ENCODE measurements at places on chromosomes 16 and 17.

- no peak for DNase-seq
Observed at GRCh38 chr17:63455417-63455816, 9.3 kb upstream of the CYB561 start.

GRCh38 chr17:44267818-44268490 lies at the start of gene SLC4A1:
Gene SLC4A1, minus strand, starts transcription at chr17:44268135. Its CDS starts 5,269 bp downstream, at chr17:44262866.
- DNase-seq, result no peak

GRCh38 chr17:2048805-2049204 lies 6.1 kb upstream of the HIC1 start:
- DNase-seq, result no peak

GRCh38 chr17:82487910-82488309 lies 29.4 kb downstream of the NARF start:
- no peak for DNase-seq

DNA sequence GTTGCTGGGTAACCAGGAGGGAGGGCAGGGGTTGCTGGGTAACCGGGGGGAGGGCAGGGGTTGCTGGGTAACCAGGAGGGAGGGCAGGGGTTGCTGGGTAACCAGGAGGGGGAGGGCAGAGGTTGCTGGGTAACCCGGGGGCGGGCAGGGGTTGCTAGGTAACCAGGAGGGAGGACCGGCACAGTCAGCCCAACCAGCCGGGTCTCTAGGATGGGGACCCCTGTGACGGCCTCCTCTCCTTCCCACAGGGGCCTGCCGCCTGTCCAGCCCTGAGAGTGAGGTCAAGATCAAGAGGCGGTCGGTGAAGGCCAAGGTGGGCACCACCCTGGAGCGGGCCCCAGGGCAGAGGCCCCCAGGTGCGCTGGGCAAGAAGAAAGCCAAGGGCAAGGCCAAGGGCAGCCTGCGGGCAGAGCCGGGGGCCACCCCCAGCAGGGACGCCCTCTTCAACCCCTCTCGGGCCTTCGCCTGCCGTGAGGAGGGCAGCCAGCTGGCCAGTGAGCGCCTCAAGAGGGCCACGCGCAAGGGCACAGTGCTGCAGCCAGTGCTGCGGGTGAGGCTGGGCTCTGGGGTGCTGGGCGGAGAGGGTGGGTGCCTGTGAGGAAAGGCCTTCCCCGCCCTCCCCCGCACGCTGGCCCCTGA lies 54.6 kb downstream of the ACTG1 start:
- DNase-seq, result no peak

DNA sequence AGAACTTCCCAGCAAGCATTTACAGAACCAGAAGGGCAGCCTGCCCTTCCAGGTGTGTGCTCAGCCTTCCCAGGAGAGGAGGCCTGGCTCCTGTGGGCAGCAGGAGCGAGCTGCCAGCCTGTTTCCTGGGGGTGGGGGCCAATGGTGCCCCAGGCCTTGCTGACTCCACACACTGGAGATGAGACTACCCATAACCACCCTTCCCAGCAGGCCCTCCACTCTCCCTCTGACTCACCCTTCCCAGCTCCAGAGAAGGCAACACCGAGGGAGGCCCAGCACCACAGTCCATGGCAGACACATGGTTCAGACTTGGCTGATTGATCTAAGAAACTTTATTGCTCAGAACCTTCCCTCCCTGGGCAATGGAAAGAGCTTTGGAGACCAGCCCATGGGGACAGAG lies 1.8 kb upstream of the PRSS53 start:
- no peak for DNase-seq

DNA sequence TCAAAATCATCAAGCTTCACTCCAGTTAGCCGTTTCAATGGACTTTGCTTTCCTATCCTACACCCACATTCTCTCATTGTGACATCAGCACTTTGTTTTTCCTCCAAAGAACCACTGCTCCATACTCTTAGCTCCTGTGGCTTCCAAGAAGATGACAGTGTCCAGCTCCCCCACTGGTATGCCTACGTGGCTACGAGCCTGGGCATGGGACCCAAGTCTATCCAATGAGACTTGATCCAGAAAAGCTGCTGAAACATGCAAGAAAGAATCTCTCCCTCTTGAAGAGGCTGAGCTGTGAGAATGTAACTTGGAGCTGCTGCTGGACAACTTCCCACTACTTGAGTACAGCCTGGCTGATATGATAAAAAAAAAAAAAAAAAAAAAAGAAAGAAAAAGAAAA lies 9.4 kb downstream of the TOX3 start:
- no peak for DNase-seq

GRCh38 chr17:49201481-49201927 lies 8.9 kb downstream of the GNGT2 start:
- DNase-seq, result no peak

DNA sequence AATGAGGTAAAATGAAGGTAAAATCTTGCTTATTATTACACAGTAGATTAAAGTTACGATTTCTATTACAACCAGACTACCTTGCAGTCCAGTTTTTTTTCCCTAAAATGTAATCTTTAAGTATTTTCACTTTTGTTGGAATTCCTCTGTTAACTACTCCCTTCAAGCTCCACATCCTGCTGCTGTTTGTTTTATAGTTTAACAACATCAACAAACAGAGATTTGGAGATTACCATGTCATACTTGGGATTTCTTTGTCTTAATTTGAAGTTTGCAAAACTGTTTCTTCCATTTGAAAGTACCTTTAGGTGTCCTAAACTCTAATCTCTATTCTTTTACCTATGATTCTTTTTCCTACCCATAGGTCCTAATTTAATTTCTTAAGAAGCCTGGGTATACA lies 83.3 kb downstream of the ABHD15 start:
- DNase-seq, result no peak

GRCh38 chr16:47732523-47733111 lies 271.5 kb downstream of the PHKB start:
- DNase-seq, result no peak

GRCh38 chr16:31250782-31251384 lies 8.9 kb upstream of the ITGAM start:
- DNase-seq, result no peak

- DNase-seq, result no peak
Observed at GRCh38 chr17:79154951-79155585, 80.4 kb downstream of the ENGASE start.

DNA sequence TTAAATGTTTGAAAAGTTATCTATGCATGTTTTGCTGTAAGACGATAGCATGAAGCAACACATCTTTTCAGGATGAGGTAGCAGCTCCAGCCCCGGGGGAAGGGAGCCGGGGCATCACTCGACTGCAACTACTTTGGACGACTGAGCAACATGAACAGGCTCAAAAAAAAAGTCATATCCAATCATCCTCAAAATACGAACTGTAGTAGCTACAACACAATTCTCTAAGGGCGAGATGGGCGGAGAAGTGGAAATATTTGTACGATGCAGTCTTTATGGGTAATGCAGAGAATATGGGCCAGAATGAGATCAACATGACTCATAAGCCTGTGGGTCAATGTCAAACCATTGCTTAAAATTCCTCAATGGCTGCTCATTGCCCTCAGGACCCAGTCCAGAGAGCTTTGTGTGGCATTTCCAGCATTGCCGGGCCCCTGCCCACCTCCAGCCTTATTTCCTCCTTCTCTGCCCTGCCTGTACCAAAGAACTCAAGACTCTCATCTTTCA lies 17.7 kb upstream of the SMURF2 start:
- DNase-seq, result no peak

DNA sequence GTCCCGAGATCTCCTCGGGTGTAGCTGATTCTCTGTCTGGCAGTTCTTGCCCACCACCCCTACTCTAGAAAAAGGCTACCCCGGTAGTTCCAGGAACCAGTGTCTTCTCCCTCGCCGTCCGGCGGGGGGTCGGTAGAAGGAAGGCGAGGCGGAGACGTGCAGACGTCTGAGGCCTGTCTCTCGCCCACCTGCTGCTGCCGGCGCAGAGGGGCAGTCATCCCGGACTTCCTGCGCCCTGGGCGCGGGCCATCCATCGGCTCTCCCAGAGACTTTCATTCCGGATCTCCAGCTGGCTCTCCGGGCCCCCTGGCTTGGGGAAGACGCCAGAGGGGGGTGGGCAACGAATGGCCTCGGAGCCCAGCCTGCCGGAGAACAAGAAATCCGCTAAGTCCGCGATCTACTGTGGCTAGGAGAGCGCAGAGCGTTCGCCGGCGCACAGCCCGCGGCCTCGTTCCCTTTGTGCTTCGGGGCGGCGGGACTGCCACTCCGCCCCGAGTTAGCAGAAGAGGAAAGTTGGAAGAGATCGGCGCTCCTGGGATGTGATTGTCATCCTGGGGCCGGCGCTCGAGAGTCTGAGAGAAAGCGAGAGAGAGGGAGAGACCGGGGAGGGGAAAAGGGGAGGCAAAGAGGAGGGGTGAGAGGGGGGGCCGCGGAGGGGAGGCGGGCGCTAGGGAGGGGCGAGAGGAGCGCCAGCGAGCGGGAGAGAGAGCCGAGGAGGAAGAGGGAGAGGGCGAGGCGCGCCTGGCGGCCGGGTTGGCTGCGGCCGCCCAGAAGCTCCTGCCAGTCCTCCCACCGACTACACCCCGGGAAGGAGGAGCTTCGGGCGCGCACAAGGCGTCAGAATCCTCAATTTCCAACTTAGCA lies at the start of gene IRX5:
Gene IRX5, plus strand, starts transcription at position 861 of the 864 bp plus-strand sequence. CDS start 334 bp downstream, outside the sequence.
- peak; percentile 89 for DNase-seq

DNA sequence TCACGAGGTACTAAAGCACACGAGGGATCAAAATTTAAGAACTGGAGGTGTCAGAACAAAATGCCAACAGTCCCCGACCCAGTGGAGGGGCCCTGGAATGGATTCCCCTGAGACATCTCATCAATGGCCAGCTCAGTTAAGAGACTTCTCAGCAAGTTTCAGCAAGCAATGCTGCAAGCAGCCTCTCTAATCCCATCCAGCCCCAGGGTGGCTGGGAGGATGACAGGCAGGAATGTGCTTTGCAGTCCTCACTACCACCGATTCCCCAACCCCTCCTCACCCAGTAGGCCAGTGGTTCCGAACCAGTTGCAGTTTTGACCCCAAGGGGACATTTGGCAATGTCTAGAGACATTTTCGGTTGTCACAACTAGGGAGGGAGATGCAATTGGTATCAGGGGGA lies 8.7 kb downstream of the GPRC5B start:
- DNase-seq, result no peak

All from mesothelial cell of epicardium (in vitro differentiated cells).